ENCODE measurements at places on chromosomes 2 and 18. TPM values are rescaled to one million over a fixed set of nuclear protein-coding genes. Genes with fewer than 3 reads are reported as not detected.

DNA sequence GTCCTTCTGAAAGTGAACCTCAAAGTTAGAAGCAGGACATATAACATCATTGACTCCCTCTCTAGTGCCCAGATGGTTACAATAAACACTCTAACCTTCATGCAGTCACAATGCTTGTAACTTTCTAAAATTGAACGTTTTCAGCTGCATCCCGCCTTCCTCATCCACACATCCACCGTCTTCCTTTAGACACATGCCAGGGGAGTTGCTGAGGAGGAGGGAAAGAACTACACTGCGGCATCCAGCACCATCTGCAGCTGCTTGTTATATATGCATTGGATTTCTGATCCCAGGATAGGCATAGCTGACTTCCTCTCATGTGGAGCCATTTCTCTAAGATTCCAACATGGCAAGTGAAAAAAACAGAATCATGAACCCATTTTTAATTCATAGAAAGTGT lies 96.8 kb downstream of the FBXO15 start:
- no peak for DNase-seq

CRYGD gene
- polyA plus RNA-seq = not detected

- no peak for DNase-seq
These were observed 18.9 kb upstream of the KLHL23 start for GRCh38 chr2:169714699-169715098.

DNA sequence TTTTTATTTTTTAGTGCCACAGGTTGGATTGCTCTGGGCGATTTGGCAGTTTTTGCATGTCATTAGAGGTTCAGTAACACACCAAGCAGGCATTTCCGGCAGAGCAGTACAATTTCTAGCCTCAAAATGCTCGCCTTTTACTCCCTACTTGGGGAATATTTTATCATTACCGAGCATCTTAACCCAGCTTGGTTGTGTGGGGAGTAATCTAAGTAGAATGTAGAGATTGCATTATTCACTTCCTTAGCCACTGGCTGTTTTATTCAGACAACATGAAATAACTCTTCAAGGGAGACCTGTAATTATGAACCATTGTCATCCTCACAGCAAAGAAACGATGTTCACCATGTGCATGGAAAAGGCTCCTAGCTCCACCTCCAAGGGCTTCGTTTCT lies 13.1 kb downstream of the GRP start:
- no peak for DNase-seq

ANKRD30BL gene
- polyA plus RNA-seq = not detected

DNA sequence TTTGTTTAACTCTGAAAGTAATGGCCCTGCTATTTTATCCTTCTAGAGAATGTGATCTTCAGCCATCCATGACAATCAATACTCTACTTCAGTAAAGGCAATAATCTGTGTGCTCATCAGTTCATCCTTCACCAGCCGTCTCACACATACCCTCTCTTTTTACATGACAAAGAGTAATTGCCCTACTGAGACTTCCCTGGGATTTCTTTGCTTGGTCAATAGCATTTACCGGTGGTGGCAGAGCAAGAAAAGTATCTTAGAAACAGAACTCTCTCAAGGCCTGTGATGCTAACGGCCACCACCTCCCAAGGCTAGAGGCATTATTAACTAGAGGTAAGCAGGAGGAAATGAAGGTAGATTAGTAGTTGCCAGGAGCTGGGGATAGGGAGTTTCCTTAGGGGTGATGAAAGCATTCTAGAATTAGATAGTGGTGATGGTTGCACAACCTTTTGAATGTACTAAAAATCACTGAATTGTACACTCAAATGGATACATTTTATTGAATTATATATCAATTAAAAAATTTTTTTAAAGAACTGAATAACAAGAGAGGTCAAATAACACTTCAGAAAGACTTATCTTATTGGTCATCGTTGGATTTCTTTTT lies 57.9 kb upstream of the EPC2 start:
- no peak for DNase-seq

GRCh38 chr2:116329280-116329679 lies 1485.2 kb upstream of the DDX18 start:
- DNase-seq = no peak

DNA sequence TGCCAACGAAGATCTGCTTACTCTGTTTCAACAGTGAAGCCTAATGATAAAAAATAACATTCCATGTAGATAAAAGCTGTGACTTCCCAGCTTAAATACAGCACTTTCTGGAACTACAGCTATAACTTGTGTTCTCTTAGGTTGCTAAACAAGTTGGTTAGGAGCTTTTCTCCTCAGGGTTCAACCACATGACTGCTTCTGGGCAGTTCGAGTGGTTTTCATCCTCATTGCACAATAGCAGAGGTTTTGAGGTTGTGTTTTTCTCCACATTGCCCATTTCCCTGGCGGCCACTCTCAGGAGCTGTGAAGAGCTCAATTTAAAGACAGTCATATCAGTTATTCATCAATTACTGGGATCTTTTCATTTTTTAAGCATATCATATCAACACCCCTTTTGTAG lies 102.2 kb upstream of the CYP1B1 start:
- peak; percentile 33 for DNase-seq

DNA sequence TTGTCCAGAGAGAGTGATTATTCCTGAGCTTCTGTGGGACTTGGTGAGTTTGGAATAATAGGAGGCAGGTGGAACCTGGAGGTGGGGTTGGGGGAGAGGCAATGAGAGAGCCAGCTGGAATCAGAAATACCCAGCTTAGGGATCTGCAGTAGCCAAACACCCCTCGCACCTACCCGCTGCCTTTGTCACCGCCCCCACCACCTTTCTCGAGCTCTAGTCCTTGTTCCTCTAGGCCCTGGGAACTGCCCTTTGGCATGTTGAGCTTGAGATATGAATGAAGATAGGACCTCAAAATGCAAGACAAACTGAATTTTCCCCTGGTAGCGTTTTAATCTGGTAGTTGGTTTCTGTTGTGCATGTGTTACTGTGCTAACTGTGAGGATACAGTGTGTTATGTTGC lies 242.9 kb downstream of the PTPRM start:
- DNase-seq = no peak

DNA sequence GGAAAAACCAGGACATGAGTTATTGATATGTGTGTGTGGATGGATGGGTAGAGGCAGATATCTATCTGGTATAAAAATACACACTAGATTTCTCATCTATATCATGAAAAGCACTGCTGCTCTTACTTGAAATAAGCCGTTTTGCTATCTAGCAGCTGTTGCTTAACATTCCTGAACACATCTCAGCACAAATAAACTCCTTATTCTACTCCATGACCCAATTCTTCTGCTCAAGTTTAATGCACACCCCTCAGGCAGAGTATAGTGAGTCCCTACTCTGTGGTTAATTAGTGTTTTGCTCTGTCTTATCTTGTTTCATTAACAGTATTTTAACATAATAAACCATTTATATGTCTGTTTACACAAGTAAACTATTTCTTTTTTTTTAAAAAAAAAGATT lies 134.2 kb downstream of the CBLN2 start:
- DNase-seq = no peak

HPCAL1 gene
- polyA plus RNA-seq = 42.9 TPM

SLC23A3 gene
- polyA plus RNA-seq = 0.10 TPM

GRCh38 chr2:101625387-101625786 lies 72.1 kb upstream of the MAP4K4 start:
- DNase-seq = no peak

GRCh38 chr18:6975084-6975483 lies 142.5 kb downstream of the LAMA1 start:
- DNase-seq = no peak

THUMPD2 gene
- 7.3 TPM for polyA plus RNA-seq

UGT1A3 gene
- polyA plus RNA-seq = not detected

DNA sequence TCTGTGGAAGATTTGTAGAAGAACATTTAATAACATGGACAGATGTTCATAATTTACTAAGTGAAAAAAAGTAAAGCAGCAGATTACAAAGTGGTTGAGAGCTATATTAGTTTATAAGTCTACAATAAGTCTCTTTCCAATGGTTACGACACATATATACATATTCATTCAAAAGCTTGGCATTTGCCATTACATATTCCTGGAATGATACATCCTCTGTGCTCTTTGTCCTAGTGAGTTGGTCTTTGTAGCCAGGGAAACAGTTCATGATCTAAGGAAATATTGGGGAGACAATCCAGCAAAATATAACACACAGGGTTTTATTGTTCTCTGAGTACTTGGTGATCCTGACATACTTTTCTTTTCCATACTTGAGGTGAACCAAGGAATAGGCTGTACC lies 32.5 kb upstream of the SOS1 start:
- DNase-seq = no peak

GRCh38 chr2:125842041-125842440 lies 813.9 kb upstream of the GYPC start:
- DNase-seq = no peak

DNA sequence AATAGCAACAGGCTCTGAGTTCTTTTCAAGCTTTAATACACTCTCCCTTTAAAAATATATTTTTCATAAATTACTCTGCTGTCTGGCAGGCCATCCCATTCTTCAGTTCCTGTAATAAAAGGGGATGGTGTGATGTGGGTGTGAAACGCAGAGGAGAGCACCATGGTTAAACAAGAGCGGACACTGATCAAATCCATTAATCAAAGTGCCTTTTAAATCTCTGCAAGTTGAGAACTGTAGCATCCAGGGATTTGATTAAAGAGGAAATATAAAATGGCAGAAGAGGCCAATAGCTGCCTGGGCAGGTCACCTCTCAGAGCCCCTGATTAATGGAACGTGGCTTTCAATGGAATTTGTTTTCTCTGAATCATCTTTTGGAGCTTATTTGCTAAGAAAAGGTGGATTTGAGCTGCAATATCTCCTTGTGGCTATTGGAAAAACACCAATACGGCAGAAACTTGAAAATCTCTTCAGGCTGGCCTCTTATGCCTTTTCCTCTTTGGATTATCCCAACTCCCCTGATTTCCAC lies 96.9 kb downstream of the ACTR3 start:
- no peak for DNase-seq

GATA6 gene
- 0.35 TPM for polyA plus RNA-seq

DNA sequence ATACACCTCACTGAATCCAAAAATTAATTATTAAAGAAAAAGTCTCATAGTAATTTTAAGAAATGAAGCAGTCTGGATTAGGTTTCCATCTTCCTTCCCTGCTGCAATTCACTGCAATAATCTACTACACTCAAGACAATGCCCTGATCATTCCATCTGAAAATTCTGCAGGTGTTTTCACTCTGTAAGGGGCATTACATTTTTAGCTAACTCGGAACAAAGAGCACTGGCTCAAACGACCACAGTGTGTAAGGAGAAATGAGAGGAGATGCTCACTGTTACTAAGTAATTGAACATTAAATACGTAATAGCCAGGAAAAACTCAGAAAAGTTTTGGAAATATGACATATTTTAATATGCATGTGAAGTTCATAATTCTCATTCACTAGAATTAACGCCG lies 1.3 kb downstream of the B4GALT6 start:
- no peak for DNase-seq

- no peak for DNase-seq
These were observed 1690.4 kb upstream of the SLC39A10 start for GRCh38 chr2:193966590-193966989.

DNA sequence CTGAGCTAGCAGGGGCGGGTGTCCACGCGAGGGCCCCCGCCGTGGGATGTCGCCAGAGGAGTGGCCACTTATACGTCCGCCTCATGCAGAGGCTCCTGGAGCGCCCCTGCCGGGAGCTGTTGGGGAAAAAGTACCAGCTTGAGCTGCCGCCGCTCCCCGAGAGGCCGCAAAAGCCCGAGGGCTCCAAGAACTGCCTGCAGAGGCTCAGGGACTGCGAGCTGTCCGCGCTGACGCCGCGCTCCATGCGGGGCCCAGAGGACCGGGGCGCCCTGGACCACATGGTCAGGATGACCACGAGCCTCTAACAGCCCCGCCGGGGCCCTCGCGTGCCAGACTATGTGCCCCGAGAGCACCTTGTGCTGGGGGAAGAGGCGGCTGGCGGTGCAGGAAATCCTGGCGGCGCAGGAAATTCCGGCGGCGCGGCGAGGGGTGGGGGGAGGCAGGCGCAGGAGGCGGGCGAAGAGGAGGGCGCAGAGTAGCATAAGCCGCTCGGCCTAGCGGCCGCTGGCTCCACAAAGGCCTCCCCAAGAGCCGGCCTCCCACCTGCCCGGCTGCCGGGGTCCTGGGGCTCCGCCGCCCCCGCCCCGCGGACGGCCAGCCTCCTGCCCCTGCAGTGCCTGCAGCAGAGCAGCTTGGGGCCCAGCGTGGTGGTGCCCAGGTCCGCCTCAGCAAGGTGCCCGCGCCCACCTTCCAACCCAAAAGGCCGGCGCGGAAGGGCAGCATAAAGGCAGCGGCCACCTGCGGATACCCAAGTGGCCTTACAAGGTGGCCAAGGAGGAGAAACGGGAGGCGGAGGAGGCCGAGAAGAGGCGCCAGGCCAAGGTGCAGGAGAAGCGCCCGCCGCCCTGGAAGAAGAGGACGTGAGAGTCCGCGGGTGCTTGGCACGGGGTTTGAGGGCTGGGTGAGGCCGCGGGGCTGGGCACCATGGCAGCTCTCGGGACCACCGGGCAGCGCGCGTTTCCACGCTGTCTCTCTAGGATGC lies 42.1 kb upstream of the TRIM43B start:
- peak; percentile 74 for DNase-seq

GRCh38 chr2:25576596-25576995 lies 96.8 kb downstream of the DTNB start:
- DNase-seq = no peak

ATP8B1 gene
- polyA plus RNA-seq = 0.63 TPM

IGFBP5 gene
- polyA plus RNA-seq = 44.9 TPM

- DNase-seq = no peak
These were observed 25.0 kb downstream of the MPPE1 start for GRCh38 chr18:11883153-11883552.

- no peak for DNase-seq
These were observed 147.8 kb upstream of the FHL2 start for GRCh38 chr2:105546628-105546974.

NMUR1 gene
- polyA plus RNA-seq = 0.03 TPM

GRCh38 chr2:48221846-48222516 lies 308.0 kb upstream of the STON1 start:
- no peak for DNase-seq

DNA sequence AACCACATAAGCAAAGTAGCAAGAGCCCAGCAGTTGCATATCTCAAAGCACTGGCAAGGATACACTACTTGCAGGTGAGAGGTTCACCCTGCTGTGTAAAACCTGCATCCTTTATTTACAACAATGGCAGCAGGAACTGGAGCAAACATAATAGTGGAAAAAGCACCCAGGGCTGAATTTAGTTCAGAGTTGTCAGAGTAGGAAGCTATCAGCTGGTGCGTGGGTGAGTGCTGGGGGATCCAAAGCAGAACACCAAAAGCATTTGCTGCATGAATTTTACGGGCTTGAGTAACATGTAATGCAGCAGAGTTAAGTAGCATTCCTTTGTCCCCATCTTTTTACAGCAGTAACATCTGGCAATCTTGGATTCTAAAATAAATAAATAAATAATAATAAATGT lies 73.5 kb upstream of the SRD5A2 start:
- DNase-seq = no peak

GRCh38 chr18:77054606-77055428 lies 77.8 kb downstream of the MBP start:
- DNase-seq = peak; percentile 82

Measured in psoas muscle (tissue), 8 donors.